ENCODE measurements at places on chromosomes 2 and 18. TPM values are rescaled to one million over a fixed set of nuclear protein-coding genes. Genes with fewer than 3 reads are reported as not detected.

DNA sequence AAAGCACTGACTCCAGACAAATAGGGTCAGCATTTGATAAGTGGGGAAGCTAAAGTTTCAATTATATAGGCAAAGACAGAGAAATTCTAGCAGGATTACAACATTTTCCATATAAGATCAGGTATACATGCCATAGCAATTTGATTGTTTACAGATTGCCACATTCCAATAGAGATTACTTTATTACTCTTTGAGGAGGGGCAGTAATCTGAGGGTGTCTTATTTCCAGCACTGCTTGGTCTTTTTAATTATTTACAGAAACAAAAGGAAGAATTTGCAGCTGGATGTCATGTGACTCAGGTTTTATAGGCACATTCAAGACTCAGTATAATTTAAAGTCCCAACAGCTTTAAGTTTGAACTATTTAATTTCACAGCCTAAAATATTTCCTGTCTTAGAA, 42.5 kb upstream of the GPR39 start:
- DNase-seq = no peak

DNA sequence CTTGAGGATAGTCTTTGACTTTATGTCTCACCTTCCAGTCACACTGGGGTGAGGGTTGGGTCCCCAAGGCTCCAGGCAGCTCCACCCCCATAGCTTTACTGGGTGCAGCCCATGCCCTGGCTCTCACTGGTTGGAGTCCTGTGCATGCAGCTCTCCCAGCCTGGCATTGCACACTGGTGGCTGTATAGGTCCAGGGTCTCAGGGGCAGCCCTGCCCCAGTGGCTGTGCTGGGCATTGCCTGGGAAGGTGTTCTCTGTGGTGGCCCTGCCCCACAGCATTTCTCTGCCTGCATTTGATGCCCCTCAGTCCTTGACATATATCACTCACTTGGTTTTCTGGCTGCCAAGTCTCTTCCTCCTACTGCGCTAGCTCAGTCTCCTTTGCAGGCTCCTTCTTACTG, 21.2 kb downstream of the MPHOSPH10 start:
- DNase-seq = no peak

Gene HOXD13
- total RNA-seq = not detected

- DNase-seq = no peak
Measured at GRCh38 chr2:236700703-236701102, 131.1 kb downstream of the ACKR3 start.

- DNase-seq = no peak
Measured at GRCh38 chr18:76370686-76371085, 124.4 kb downstream of the ZNF516 start.

- DNase-seq = no peak
Measured at GRCh38 chr2:43059183-43059897, 167.1 kb downstream of the ZFP36L2 start.

- DNase-seq = no peak
Measured at GRCh38 chr2:189074506-189074905, 100.3 kb downstream of the COL3A1 start.

GRCh38 chr2:173106959-173107628, 31.4 kb downstream of the MAP3K20 start:
- no peak for DNase-seq

DNA sequence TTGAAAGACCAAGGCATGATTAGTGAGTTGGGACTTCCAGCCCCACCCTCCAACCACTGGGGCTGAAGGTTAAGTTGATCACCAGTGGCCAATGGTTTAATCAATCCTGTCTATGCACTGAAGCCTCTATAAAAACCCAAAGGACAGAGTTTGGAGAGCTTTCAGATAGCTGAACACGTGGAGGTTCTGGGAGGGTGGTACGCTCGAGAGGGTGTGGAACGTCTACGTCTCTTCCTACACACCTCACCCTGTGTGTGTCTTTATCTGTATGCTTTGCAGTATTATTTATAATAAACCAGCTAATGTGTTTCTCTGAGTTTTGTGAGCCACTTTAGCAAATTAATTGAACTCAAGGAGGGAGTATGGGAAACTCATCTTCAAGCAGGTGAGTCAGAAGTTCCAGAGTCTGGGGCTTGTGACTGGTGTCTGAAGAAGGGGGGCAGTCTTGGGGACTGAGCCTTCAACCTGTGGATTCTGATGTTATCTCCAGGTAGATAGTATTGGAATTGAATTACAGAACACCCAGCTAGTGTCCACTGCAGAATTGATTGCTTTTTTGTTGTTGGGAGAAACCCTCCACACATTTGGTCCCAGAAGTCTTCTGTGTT, 20.3 kb downstream of the ACTR3 start:
- DNase-seq = no peak

- no peak for DNase-seq
Measured at GRCh38 chr18:47172476-47172875, 3.7 kb downstream of the IER3IP1 start.

Measured in kidney epithelial cell (primary cell).